Breast epithelium (tissue), 4 donors: ENCODE measurements at places on chromosomes 3 and 15. TPM values are rescaled to one million over a fixed set of nuclear protein-coding genes. Genes with fewer than 3 reads are reported as not detected.
A peak's percentile ranks its signal among the peaks of the same experiment; 100 is the strongest.

Gene RBP2
- total RNA-seq: not detected

Gene PPP1R14D
- 1.3 TPM for total RNA-seq

GRCh38 chr3:18512007-18512406 is 86.9 kb upstream of the SATB1 start:
- no peaks in the 10 kb centered on the region for H3K27me3 ChIP-seq
- no peak for DNase-seq
- H3K27ac ChIP-seq: no peak overlapping the region
- H3K36me3 ChIP-seq: no peaks in the 10 kb centered on the region
- H3K4me1 ChIP-seq: no peaks in the 10 kb centered on the region
- H3K4me3 ChIP-seq: no peak overlapping the region

GRCh38 chr15:80587007-80587406 is 108.1 kb upstream of the ABHD17C start:
- no peaks in the 10 kb centered on the region for H3K4me1 ChIP-seq
- H3K4me3 ChIP-seq: no peak overlapping the region
- no peaks in the 10 kb centered on the region for H3K27me3 ChIP-seq
- no peak for DNase-seq
- no peak overlapping the region for H3K27ac ChIP-seq

GRCh38 chr3:10253731-10254130 is 5.5 kb downstream of the TATDN2 start:
- H3K4me1 ChIP-seq: peaks cover 6% of the 10 kb centered on the region
- no peak overlapping the region for H3K4me3 ChIP-seq
- H3K36me3 ChIP-seq: no peaks in the 10 kb centered on the region
- H3K27ac ChIP-seq: no peak overlapping the region
- H3K27me3 ChIP-seq: no peaks in the 10 kb centered on the region
- DNase-seq: no peak

GRCh38 chr3:169811631-169812331 is 889 bp upstream of the LRRIQ4 start:
- peak overlapping the region; percentile 74 for H3K4me3 ChIP-seq
- no peaks in the 10 kb centered on the region for H3K27me3 ChIP-seq
- no peaks in the 10 kb centered on the region for H3K4me1 ChIP-seq
- peak overlapping the region; percentile 78 for H3K27ac ChIP-seq
- DNase-seq: no peak
- H3K36me3 ChIP-seq: no peaks in the 10 kb centered on the region

DNA sequence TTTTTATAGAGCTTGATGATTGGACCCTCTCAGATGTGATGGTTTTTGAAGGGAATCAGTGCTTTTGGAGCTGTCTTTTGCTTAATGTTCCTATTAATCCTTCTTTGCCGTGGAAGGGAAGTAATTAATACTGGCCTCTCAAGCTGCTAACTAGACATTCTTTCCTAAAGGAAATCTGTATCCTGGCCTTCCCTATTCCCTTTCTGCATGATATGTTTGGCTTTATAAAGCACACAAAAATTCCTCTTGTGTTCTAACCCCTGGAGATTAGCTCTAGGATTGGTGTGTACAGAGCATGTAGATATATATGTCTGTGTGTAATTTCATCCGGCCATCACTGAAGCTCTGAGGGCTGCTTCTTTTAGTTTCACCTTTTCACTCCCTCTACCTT is 6.9 kb downstream of the ATXN7 start:
- no peaks in the 10 kb centered on the region for H3K4me1 ChIP-seq
- H3K27me3 ChIP-seq: no peaks in the 10 kb centered on the region
- DNase-seq: no peak
- no peaks in the 10 kb centered on the region for H3K36me3 ChIP-seq
- H3K4me3 ChIP-seq: no peak overlapping the region
- no peak overlapping the region for H3K27ac ChIP-seq

DNA sequence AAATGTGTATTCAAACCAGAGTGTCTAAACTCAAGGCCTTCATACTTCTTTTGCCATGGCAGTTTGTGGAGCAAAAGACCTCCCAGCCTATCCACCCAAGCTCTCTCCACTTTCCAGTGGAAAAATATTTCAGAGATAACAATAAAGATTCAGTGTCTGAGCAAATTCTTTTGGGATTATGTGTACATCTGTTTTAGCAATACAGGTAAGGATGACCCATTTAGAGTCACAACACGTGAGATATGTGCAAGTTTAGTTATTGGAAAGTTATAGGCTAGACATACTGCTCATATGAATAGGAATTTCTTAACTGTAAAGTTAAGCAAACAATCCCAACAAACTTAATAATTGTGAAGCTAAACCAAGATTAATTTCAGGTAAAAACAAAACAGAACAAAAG is 174.5 kb upstream of the LRIG1 start:
- H3K4me1 ChIP-seq: no peaks in the 10 kb centered on the region
- H3K4me3 ChIP-seq: no peak overlapping the region
- H3K27me3 ChIP-seq: no peaks in the 10 kb centered on the region
- no peak overlapping the region for H3K27ac ChIP-seq

DNA sequence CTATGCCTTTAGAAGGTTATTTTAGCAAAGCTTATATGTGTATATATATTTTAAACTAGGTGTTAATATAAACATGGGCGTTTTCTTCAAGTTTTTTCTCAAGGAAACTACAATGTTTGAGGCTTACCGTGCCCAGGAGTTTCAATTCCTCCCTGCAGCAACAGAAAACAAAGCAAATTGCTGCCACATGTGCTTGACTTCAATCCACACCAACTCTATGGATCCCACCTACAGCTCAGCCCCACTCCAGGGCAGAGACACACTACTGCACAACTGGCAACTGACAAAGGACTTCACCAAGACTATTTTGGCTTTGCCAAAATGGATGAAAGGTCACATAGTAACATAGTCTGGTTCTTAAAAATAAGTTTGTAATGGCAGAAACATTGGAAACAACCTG is 346.6 kb downstream of the ERC2 start:
- no peak for DNase-seq
- H3K27ac ChIP-seq: no peak overlapping the region
- no peaks in the 10 kb centered on the region for H3K36me3 ChIP-seq
- H3K4me3 ChIP-seq: no peak overlapping the region
- no peaks in the 10 kb centered on the region for H3K4me1 ChIP-seq
